Activated naive CD4-positive, alpha-beta T cell treated with anti-CD3 and anti-CD28 coated beads, Interleukin-2, amount 10 ng/mL, durations not matched to agents 7 days and 5 days (primary cell): ENCODE measurements at places on chromosomes 4 and X.

- DNase-seq = no peak
Observed at GRCh38 chr4:16116493-16116990, 32.7 kb upstream of the PROM1 start.

GRCh38 chrX:19565605-19566004, 50.3 kb upstream of the MAP3K15 start:
- no peak for DNase-seq

- no peak for DNase-seq
Observed at GRCh38 chr4:67810011-67810410, 55.8 kb upstream of the GNRHR start.

DNA sequence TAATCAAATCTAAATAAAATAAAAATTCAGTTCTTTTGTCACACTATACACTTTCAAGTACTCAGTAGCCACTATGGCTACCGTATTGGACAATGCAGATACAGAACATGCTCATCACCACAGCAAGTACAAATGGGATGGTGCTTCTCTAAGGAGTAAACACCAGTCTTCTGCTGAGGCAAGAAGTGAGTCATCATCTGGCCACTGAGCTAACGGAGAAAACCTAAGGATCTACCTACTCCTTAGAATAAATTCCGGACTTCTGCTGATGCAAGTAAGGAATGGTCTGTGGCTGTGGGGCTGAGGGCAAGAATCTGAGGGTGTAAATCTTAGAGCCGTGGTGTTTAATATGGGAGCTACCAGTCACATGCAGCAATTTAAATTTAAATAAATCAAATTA, 11.3 kb upstream of the RBMXL3 start:
- DNase-seq = no peak

GRCh38 chrX:259692-260355, 21.4 kb upstream of the PLCXD1 start:
- DNase-seq = no peak

GRCh38 chrX:131762802-131763234, 218.9 kb downstream of the OR13H1 start:
- no peak for DNase-seq

- no peak for DNase-seq
Observed at GRCh38 chr4:82043081-82043808, 330.5 kb downstream of the HNRNPD start.

GRCh38 chr4:103443324-103443723, 245.2 kb upstream of the CENPE start:
- DNase-seq = no peak

DNA sequence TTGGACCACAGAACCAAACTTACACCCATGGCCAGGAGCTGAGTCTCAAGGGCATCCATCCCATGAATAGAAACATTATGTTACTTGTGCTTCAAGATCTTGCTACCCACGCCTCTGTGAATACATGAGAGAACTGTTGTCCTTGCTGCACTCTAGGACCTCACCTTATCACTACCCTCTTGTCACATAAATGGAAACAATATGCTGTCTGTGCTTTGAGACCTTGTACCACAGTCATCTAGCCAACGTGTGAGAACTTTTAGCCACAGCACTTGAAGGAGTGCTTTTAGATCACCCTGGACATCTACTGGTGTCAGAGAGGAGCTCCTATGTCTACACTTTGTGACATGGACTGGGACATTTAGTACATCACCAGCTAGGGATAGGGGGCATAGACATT, 30.7 kb upstream of the HUWE1 start:
- no peak for DNase-seq

GRCh38 chrX:52261125-52261462, 76.4 kb downstream of the MAGED4 start:
- no peak for DNase-seq

GRCh38 chr4:152786627-152787026, 6.9 kb downstream of the ARFIP1 start:
- DNase-seq = no peak

- no peak for DNase-seq
Observed at GRCh38 chr4:128310266-128310697, 22.7 kb upstream of the PGRMC2 start.

GRCh38 chr4:68569466-68570121, 6.5 kb downstream of the UGT2B17 start:
- no peak for DNase-seq

DNA sequence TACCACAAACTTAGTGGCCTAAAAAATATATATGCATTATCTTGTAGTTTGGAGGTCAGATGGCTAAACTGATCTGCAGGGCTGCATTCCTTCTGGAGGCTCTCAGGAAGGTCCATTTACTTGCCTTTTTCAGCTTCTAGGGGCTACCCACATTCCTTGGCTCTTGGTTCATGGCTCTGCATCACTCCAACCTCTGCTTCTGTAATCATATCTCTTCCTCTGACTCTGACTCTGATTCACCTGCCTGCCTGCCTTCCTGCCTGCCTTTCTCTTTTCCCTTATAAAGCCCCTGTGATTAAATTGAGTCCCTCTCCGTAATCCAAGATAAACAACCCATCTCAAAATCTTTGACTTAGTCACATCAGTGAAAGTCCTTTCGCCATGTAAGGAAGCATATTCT, 25.0 kb upstream of the FRMPD4 start:
- no peak for DNase-seq

DNA sequence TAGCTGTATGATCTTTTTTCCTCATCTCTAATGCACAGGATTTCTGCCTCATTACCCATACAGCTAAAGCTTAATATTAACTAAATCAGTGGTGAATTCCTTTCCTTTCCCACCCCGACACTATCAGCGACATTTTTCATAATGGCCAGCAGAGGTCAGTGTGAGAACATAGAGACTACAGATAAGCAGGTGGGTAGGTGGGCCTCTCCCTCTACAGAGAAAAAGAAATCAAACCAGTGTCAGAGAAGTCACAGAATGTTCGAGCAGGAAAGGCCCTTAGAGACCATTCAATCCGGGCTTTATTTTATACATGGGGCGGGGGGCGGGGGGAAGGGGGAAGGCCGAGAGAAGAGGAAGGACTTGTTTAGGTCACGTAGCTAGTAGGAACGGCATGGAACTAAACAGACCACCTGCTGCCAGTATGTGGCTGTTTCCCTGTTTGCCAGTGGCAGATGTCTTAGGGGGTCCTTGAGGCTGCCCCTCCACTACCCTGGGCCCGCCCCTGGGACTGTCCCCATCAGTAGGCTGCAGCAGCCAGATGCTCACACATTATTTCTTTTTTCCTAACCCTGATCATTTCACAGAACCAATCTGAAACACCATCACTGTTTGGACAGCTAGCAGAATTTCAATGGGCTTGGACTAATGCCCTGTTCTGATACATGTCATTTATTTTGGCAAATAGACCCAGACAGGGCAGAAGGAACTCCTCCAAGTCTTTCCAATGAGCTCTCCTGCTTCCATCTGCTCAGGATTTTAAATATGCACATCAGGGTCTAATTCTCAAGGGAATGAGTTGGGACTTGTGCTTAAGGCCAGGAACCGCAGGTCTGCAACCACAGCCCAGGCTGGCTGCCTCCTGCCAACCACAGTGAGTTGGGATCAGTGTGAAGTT, 133.4 kb downstream of the ATG4A start:
- DNase-seq = no peak

DNA sequence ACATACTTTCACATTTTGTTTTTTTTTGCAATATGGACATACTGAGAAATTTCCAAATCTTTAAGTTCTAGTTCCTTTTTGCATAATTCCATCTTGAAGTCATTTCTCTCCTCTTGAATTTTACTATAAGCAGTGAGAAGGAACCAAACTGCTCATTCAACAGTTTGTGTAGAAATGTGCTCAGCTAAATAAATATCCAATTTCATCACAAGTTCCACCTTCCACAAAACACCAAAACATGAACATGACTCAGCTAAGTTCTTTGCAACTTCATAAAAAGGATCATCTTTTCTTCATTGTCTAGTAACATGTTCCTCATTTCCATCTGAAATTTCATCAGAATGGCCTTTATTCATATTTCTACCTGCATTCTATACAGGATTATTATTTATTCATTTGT, 77.3 kb upstream of the FGF13 start:
- DNase-seq = no peak

DNA sequence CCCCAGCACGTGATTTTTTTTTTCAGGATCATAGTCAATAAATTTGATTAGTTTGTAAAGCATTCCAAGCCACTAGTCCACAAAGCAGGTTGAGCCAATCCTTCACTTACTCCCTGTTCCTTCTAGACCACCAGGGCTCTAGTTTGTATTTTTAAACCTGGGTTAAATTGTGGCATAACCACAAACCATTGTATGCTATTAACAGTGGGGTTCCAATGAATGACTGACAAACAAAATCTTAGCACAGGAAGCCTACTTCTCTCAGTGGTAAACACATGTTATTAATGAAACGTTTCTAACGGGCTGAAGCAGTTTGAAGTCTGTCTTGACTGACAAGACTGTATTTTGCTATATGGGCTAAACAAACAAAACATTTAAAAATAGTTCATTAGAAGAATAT, 48.6 kb upstream of the GYPA start:
- no peak for DNase-seq

GRCh38 chr4:180153587-180153986, 2089.6 kb upstream of the TENM3 start:
- DNase-seq = no peak

GRCh38 chr4:65083076-65083475, 587.2 kb downstream of the EPHA5 start:
- no peak for DNase-seq

DNA sequence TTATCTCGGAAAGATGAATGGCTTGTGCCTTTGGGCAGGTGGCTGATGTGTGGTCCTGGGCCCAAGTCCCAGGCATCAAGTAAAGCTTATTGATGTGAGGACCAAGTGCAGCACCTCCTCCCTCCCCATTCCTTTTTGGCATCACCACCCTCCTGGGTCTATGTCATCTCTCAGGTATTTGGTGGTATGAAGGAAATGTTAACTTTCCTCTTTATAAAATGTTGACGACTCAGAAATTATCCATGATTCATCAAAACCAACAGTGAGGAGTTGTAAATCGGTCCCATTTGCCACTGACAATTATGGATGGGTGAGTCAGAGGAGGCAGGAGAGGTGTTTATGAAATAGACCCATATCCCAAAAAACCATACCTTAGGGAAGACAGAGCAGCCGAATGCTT, 229.4 kb upstream of the GATB start:
- no peak for DNase-seq

GRCh38 chrX:132651421-132652086, 162.7 kb upstream of the MBNL3 start:
- DNase-seq = no peak

GRCh38 chr4:27442146-27442545, 581.5 kb downstream of the STIM2 start:
- no peak for DNase-seq

- DNase-seq = no peak
Observed at GRCh38 chrX:153813161-153813560, 17.2 kb downstream of the PDZD4 start.

- no peak for DNase-seq
Observed at GRCh38 chr4:86011117-86011516, 348.7 kb downstream of the MAPK10 start.

DNA sequence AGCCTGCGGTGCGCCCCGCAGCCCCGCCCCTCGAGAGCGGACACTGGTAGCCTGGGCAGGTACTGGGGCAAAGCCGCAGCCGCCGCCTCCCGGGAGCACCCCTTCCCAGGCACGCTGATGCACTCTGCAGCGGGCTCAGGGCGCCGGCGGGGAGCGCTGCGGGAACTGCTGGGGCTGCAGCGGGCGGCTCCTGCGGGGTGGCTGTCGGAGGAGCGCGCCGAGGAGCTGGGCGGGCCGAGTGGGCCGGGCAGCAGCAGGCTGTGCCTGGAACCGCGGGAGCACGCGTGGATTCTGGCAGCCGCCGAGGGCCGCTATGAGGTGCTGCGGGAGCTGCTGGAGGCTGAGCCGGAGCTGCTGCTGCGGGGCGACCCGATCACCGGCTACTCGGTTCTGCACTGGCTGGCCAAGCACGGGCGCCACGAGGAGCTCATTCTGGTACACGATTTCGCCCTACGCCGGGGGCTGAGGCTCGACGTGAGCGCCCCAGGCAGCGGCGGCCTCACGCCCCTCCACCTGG, 401 bp downstream of the SOWAHD start:
- DNase-seq = peak; percentile 54

DNA sequence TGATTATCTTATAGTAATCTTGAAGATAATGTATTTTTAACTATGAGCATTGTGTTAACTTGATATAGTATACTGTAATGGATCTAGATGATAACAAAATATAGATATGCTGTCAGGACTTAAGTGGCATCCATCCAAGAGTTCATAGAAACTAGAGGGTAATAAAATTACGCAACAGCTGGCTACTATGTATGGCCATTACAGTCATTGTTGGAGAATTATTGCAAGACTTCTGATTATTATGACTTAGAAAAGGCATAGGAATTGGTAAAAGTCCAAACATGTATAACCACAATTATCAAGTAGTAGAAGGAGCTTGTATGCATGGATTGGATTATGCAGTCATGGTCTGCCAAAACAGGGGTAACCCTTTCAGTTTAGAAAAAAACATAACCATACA, 9.5 kb downstream of the OGT start:
- DNase-seq = no peak

DNA sequence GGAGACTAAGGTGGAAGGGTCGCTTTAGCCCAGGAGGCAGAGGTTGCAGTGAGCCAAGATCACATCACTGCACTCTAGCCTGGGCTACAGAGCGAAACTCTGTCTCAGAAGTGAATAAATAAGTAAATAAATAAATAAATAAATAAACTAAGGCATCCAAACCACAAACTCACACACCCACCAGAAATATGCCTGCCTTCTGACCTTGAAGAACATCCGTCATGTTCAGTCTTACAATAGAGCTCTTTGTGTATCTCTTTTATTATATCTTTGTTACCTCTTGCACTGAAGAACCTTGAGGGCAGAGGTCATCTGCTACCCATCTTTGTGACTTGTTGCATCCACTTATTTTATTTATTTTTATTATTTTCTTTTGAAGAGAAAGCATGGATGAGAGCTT, 71.6 kb downstream of the PRRG1 start:
- no peak for DNase-seq

DNA sequence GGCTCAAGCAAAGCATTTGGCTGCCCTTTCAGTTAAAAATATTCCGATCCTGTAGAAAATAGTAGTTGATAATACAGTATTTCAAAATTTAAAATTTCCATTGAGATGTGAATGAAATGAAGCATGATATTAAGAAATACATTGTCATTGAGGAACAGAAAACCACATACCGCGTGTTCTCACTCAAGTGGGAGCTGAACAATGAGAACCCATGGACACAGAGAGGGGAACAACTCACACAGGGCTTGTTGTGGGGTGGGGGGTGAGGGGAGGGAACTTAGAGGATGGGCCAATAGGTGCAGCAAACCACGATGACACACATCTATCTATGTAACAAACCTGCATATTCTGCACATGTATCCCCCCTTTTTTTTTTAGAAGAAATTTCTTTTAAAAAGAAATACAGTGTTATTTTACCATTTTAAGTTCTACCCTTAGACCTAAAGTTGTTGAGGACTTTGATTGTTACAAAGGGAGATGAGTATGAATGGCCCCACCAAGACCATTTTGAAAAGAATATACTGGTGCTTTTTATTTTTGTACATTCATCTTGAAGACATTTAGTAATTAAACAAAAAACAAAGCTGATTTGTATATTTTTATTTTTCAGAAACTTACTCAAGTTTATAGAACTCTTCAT, 52.0 kb upstream of the IL13RA1 start:
- no peak for DNase-seq
